ENCODE measurements at places on chromosomes 1 and 21. TPM values are rescaled to one million over a fixed set of nuclear protein-coding genes. Genes with fewer than 3 reads are reported as not detected.

GRCh38 chr1:193545171-193545570, 358.8 kb upstream of the B3GALT2 start:
- no peak for DNase-seq

- DNase-seq = no peak
Measured at GRCh38 chr21:14453339-14454015, 70.5 kb upstream of the HSPA13 start.

DNA sequence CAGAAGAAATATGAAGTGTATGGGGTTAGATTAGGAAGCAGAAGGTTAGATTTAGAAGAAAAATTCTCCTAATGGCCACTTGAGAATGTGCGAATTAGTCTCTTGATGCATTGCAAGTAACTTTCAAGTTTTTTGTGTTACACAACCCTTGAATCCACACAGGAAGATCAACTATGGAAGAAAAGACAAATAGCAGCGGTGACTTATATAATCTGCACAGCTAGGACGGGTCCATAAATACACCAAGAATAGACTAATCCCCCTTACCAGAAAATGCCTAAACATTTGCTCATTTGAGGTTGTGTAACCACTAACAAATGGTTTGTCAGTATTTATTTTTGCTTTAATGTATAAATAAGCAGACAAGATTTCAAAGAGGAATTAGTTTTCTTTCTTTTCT, 182.6 kb downstream of the TGFB2 start:
- no peak for DNase-seq

DNA sequence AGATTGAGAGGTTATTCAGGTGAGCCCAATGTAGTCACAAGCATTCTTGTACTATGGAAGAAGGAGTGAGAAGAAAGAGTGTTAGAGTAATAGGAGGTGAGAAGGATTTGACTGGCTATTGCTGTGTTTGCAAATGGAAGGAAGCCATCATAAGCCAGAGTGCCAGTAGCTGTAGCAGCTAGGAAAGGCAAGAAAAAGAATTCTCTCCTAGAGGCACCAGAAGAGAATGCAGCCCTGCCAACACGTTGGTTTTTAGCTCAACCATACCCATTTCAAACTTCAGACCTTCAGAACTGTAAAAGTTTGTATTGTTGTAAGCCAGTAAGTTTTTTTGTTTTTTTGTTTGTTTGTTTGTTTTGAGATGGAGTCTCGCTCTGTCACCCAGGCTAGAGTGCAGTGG, 8.9 kb upstream of the IL12RB2 start:
- no peak for DNase-seq

The C4BPA gene
- not detected for total RNA-seq

The PKP1 gene
- not detected for total RNA-seq

The SASS6 gene
- 10.9 TPM for total RNA-seq
